ENCODE measurements at places on chromosomes 1 and 21.
A peak's percentile ranks its signal among the peaks of the same experiment; 100 is the strongest.

GRCh38 chr1:55708781-55709180 is 493.6 kb upstream of the USP24 start:
- DNase-seq = no peak

DNA sequence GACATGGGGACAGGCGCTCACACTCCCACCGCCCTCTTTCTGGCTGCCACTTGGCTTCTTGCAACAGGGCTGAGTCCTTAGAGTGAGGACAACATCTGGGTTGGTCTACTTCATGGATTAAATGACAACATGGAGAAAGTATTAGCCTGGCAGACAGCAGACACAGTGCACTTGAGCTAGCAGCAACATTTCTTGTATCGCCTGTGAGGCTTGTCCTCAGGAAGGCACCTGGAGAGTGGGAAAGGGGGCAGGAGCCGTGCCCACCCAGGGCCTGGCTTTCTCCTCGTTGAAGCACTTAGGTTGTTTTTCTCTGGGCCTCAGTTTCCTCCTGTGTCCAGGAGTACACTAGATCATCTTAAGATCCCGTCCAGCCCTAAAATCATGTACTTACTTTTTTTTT is 3.7 kb downstream of the ELF3 start:
- DNase-seq = no peak

DNA sequence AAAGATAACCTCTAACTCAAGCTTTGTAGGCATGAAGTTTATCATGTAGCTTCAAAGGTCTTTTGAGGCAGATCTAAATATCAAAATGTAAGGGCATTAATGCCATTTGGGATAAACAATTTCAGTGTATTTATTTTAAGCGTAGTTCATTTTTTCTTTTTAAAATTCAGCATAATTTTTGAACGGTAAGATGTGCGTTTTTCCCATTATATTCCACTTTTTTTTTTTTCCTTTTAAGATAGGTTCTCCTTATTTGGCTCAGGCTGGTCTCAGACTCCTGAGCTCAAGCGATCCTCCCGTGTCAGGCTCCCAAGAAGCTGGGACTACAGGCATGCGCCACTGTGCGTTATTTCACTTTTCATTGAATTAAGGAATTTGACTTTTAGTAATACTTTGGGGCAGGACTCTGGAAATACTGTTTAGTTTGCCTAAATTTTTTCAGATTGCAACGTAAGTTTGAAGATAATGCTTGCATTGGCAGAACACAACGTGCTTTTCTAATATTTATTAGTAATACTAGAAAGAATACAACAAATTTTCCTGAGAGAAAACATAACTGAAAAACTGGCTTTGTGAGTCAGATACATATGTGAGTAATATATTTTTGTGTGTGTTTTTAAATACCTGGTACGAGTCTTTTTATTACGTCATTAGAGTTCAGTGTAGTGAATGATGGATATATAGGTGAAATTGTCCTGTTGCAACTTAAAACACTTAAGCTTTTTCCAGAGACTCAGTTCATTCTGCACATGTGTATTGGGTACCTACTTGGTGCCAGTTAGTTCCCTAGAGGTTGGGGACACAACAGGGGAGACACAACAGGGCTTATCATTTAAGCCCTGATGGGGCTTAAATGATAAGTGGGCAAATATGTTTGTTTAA is 2.2 kb downstream of the RALGPS2 start:
- DNase-seq = no peak

- DNase-seq = no peak
Measured at GRCh38 chr1:185438936-185439335, 121.9 kb upstream of the IVNS1ABP start.

DNA sequence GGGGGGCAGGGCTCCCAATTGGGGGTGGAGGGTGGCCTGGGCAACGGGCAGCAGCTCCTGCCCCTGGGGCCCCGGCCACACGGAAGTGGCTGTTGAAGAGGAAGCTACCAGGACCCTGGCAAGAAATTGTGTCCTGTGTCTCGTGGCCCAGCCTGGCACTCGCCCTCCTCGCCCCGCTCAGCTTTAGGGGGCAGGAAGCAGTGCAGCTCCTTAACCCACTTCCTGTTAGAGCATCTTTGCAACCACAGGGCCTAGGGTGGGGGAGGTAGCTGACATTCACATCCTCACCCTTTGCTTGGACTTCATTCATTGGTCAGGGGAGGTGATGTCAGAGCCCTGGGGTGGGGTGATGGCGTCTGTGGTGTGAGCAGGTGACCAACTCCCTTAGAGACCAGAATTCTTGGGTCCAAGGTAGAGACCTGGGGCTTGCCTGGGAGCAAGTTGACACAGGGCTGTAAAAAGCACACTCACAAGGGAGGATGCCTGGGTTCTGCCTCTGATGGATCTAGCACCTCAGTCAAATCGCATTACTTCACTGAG is at the start of gene ARHGAP30:
TSS of gene ARHGAP30 (minus strand) at position 161 of the 540 bp plus-strand sequence. CDS start 267 bp downstream, outside the sequence.
- no peak for DNase-seq

- no peak for DNase-seq
Measured at GRCh38 chr1:48026275-48026674, 29.1 kb upstream of the TRABD2B start.

DNA sequence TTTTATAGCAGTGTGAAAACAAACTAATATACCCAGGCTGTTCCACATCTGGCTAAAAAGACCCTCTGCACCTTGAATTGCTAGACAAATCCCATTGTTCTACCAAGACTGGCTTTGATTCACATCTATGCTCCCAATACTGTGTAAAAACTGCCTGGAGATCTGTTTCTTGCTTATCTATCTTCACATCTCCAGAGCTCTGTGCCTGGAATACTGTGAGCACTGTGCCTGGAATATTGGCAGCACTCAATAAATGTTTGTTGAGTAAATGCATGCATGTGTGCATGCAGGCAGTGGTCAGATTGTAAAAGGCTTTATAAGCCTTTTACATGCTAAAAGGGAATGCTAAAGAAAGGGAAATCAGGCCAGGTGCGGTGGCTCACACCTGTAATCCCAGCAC is 75.5 kb upstream of the APP start:
- no peak for DNase-seq

GRCh38 chr1:11174261-11174942 is 14.8 kb upstream of the ANGPTL7 start:
- no peak for DNase-seq

GRCh38 chr1:30895944-30896660 is 12.5 kb downstream of the SDC3 start:
- DNase-seq = no peak

DNA sequence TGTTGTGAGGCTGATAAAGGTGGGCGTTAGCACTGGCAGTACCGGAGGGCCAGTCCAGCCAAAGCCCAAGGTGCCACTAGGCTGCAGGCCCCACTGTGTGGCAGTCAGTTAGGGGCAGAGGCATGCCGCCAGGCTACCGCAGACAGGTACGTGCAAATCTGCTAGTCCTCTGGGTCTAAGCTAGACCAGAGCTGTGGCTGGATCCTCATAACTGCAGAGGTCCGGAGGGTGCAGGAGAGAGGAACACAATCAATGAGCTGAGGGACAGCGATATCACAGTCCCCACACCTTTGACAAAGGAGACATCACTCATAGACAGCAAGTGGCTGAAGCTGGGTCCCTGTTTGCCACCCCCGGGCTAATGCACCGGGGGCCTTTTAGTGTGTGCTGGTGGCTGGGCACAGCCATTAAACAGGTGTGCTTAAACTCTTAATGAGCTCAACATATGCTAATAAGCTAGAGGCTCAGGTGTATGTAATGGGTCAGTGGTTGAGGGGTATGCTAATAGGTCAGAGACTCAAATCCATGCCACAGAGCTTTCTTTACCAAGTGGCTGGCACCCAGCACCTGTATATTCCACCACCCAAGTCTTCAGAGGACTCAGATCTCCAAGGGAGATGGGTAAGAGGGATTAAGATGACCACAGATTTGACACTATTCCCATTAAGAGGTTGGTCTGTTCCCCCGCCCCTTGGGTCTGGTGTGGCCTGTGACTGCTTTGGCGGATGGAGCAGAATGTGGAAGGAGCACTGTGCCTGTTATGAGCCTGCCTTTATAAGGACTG is 82.0 kb downstream of the GLIS1 start:
- no peak for DNase-seq

DNA sequence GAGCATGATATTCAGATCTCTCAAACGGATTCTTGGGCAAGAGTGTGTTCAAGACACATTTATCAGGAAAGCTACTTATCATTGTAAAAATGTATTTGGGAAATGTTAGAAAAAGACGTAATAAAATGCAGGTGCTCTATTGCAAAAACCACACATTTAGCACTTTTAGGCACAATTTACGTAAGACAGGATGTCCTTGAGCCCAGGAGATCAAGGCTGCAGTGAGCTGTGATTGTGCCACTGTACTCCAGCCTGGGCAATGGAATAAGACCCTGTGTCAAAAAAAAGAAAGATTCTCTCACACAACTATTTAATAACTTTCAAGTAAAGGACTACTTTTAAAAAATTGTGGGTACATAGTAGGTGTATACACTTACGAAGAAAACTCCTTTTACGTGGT is 18.4 kb downstream of the SLC25A33 start:
- DNase-seq = no peak

GRCh38 chr1:53652441-53653199 is 86.3 kb downstream of the GLIS1 start:
- DNase-seq = no peak

DNA sequence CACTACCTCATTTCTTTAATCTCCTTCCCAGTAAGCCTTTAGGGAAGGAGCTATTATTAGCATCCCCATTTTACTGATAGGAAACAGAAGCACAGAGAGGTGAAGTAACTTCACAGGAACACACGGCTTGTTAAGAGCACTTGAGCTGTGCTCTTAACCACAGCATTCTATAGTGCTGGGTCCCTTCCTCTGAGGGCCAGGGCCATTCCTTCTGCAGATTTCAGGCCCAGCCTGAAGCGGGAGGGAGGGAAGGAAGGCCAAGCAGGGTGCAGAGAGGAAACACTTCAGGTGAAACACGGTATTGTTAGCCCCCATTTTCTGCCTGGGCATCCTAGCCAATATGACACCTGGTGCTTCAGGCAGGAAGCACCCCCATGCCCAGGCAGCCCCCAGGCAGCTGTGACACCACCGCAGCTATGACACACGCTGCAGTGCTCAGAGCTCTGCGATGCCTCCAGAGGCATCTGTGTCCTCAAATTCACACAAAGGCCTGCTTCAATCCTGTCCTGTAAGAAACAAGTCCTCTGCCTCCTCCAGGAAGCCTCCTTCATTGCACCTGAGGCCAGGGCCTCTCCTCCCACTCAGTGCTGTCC is 4.5 kb upstream of the EXTL1 start:
- DNase-seq = no peak

DNA sequence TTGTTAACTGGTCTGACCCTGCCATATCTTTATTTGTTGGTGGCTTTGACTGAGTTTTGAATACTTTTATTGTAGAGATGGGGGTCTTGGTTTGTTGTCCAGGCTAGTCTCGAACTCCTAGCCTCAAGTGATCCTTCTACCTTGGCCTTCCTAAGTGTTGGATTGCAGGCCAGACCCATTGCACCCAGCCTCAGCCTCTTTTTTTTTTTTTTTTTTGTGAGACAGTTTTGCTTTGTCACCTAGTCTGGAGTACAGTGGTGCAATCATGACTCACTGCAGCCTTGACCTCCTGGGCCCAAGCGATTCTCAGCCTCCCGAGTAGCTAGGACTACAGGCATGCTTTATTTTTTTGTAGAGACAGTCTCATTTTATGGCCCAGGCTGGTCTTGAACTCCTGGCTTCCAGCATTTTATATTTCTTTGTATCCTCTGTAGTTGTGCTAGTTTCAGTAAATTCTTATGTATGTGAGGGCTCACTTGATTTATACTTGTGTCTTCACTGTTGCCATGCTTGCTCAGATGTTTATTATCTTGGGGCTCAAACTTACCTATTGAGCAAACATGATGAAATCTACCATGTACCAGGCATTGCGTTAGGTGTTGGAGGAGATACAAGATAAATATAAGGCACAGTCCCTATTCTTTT is 24.1 kb downstream of the THRAP3 start:
- peak; percentile 50 for DNase-seq

- no peak for DNase-seq
Measured at GRCh38 chr1:117341123-117341522, 26.1 kb upstream of the MAN1A2 start.

DNA sequence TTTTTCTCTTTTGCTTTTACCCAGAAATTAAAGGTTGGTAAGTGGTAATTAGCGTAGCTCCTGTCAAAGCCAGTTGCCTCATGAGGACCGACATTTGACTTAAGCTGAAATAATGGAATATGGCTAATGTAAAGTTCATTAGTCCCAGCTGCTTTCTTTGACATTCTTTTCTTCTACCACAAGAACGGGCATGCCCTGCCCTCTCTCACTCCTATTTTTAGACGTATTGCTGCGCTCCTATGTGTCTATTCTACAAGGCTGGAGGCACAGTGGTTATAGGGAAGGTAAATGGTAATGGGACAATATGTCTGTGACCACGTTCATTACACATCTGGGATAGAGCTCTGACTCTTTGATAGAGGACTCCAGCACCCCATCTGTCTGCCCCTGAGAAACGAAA is 6.8 kb downstream of the CORT start:
- no peak for DNase-seq

DNA sequence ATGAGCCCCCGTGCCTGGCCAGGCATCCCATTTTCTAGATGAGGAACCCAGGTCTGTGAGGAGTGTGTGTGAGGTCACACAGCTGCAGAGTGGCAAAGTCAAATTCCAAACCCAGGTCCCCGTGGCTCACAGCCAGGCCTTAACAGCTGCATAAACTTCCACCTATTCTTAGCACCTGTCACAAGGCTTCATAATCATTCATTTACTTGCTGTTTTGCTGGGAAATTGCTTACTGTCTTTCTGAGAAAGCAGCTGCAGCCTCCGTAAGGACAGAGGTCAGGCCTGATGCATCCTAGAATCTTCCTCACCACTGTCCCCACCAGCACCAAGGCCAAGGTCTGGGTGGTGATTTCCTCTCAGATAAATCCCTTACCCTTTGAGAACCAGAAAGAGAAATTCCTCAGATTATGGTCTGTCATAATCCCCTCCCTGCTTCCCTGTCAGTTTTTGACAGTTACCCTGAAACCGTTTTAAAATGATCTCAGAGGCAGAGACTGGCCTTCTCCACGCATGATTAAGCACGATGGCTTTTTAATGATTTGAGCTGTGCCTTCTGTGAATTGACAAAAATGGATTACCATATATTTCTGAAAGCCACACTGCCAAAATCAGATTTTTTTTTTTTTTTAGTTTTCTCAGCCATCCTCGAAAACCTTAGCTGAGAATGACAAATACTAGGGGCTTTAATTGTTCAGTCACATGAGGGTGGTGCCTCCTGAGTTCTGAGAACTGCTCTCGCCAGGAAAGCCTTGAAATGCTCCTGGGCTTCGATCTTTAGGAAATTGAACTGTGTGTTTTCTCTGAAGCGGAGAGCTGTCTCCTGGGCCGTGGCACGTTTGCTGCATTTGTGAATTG is 70.0 kb upstream of the SELENON start:
- DNase-seq = no peak

- no peak for DNase-seq
Measured at GRCh38 chr1:226964068-226964425, 24.0 kb downstream of the COQ8A start.

DNA sequence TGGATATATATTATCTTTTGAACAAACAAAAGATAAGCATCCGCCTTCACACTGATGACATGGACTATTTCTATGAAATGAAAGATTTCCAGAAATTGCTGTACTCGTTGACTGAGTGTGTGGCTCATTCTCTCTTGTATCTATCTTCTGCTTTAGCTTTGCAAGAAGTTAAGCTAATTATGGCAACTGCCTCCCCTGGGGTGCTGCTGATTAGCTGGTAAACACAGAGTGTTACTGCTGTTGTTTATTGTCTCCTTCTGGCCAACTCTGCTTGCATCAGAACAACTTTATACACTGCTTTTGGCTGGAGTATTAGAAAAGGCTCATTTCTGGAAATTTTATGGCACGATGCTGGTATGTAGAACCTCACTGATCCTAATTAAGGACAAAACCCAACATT is 95.6 kb upstream of the SNX7 start:
- no peak for DNase-seq

- DNase-seq = no peak
Measured at GRCh38 chr1:16375521-16376340, 8.7 kb downstream of the SZRD1 start.

Measured in astrocyte of the cerebellum (primary cell).